ENCODE measurements at places on chromosomes 4 and X.

- no peak for DNase-seq
These were observed 118.8 kb upstream of the PCDH18 start for GRCh38 chr4:137651128-137651527.

- no peak for DNase-seq
These were observed 1.0 kb downstream of the HMGB2 start for GRCh38 chr4:173332963-173333657.

GRCh38 chrX:108235986-108236385, 144.4 kb downstream of the ATG4A start:
- DNase-seq, result no peak

GRCh38 chr4:24655326-24655725, 71.0 kb upstream of the DHX15 start:
- no peak for DNase-seq

DNA sequence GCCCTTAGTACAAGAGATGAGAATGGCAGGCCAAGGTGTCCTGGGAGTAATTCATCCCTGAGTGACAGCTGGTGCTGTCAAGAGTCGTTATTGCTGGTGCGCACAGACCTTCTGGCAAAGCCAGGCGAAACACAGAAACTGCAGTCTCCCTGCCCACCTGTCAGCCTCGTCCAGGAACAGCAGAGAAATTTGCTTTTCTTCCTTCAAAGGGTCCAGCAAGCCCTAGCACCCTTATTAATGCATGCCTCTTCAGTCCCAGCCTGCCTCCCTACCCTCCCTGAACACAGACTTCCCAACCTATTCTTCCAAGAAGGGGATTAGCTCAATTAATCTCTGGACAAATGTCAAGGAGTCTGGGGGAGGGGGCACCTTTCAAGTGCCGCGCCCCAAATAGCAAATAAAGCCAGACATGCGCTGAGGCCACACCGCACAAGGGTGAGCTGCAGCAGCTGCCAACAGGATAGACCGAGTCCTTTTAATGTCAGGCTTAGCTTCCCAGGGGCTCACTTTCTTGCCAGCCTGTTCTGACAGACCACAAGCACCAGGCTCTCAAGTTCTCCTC, 250.7 kb upstream of the RASGEF1B start:
- DNase-seq, result peak; percentile 18

GRCh38 chr4:34181891-34182290, 2062.4 kb downstream of the ARAP2 start:
- no peak for DNase-seq

- no peak for DNase-seq
These were observed 1.7 kb upstream of the PRDM8 start for GRCh38 chr4:80195441-80196140.

DNA sequence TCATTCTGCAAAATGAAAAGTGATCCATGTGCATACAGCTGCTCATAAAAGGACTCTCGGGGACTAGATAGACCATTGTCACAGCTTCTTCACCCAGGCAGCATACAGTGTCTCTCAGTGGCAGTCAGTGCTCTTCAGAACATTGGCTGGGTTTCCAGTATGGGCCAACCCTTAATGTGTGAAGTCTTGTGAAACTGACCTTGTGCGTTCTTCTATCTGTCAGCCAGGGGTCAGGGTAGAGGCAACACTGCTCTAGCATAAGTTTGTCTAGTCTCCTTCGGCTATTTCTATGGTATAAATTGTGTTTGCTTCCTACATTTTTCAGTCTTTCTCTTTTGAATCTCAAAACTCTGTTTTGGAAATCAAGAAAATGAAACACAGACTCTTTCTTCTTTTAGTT, 37.0 kb upstream of the SMIM31 start:
- DNase-seq, result no peak

- no peak for DNase-seq
These were observed 46.8 kb downstream of the WDR44 start for GRCh38 chrX:118392716-118393115.

- no peak for DNase-seq
These were observed 17.1 kb downstream of the GAK start for GRCh38 chr4:915041-915474.

GRCh38 chr4:70808151-70808550, 31.5 kb downstream of the GRSF1 start:
- DNase-seq, result no peak

- no peak for DNase-seq
These were observed 57.1 kb downstream of the RELL1 start for GRCh38 chr4:37628977-37629609.

GRCh38 chr4:15659768-15660570, 4.8 kb upstream of the FBXL5 start:
- DNase-seq, result no peak

- DNase-seq, result no peak
These were observed 4.0 kb upstream of the ABLIM2 start for GRCh38 chr4:8162625-8163024.

DNA sequence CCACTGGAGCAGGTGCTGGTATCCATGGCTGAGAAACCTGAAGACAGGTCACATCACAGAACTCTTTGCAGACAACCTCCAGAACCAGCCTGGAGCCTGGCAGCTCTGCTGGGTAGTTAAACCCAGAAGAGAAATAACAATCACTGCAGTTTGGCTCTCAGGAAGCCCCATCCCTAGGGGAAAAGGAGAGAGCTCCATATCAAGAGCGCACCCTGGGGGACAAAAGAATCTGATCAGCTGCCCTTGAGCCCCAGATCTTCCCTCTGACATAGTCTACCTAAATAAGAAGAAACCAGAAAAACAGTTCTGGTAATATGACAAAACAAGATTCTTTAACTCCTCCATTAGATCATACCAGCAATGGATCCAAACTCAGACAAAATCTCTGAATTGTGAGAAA, 823.2 kb upstream of the FRG1 start:
- no peak for DNase-seq

DNA sequence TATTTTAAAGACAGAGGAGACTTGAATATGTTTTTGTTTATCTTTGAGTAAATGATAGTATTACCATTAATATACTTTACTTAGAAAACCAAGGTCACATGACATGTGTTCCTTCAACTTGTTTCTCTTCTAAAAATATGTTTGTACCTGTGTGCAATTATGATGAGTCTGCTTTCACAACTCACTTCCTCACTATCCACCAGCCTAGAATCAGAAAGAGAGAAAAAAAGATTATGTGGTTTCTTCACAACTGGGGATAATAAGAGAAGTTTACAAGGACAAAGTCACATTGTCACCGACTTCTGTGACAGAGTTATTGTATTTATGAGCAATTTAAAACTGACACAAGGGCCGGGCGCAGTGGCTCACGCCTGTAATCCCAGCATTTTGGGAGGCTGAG, 1112.1 kb downstream of the RPA4 start:
- no peak for DNase-seq

DNA sequence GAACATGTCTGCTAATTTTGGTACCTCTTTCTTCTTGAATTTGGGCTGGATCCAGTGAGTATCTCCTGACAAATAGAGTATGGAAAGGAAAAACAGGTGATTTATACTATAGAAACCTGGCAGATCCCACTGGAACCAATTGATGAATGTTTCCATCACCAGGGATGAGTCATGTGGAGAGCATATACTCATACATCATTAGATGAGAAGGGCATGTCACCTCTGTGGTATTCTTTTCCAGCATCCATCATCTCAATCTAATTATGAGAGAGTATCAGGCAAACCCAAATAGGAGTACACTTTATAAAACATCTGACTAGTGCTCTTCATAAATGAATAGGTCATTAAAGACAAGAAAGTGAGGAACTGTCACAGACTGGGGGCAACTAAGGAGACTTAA, 90.7 kb downstream of the CLDN22 start:
- DNase-seq, result no peak

DNA sequence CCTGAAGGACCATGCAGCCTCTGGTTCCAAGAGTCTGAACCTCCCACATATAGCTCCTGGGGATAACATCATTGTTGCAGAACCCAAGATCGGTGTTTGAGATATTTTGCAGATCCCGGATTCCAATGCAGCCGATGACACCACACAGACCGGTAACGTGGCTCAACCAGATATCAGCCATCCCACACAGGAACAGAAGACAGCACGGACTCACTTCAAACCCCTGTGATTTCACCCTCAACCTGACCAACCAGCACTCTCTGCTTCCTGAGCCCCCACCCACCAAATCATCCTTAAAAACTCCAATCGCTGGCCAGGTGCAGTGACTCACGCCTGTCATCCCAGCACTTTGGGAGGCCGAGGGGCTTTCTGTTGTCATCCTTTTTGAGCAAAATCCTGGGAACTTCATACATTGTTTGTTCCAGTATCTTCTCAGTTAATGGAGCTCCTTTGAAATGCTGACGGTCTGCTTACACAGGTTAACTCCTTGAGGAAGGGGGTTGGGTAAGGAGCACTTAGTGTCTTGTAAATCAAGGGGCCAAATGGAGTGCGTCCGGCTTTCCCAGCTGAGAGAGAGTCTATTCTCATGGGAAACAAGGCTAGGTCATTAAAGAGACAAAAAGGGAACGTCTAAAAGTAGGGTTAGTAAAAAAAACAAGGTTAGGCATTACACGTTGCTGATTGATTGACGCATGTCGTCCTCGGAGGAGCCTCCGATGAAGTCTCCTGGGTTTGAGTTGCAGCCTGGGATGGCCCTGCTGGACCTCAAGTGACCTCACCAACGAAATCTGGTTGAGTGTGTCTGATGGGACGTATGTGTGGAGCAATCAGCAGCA, 230.4 kb downstream of the CRLF2 start:
- DNase-seq, result no peak

DNA sequence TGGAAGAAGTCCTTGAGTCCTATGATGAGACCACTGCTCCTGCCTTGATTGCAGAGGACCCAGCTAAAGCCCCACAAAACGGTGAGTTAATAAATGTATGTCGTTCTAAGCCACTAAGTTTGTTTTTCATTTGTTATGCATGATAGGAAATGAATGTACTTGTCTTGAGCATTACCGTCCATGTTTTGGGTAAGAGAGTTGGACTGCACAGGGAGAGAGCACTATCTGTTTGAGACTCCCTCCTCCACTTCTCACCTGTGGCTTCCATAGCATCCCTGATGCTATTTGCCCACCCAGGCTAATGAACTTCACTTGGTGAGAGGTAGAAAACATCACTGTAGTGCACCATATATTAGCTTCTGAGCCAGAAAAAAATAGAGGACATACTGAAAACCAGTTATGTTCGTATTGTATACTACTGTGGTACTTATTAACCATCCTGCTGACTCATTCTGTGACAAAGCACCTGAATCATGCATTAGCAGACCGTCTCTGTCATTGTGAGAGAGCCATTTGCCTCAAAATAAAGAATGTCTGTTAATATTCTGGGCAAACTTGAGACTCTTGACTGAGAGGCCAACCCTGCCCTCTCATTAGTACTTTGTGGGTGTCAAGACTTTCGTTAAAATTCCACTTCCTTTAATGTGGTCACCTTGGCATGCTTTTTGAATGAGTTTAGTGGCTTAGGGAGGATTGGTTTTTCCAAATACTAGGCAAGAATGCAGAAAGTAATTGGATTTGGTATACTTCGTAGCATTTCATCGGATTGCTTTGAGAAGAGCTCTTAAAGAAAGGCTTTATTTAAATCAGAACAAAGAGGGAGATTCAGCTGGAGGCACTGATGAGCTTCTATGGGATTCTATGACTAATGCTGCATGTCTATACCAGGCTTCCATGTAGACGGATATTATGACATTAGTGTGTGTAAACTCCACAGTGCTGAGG, 99.3 kb upstream of the GRPR start:
- no peak for DNase-seq

- DNase-seq, result no peak
These were observed 336.2 kb upstream of the PPARGC1A start for GRCh38 chr4:24226023-24226422.

DNA sequence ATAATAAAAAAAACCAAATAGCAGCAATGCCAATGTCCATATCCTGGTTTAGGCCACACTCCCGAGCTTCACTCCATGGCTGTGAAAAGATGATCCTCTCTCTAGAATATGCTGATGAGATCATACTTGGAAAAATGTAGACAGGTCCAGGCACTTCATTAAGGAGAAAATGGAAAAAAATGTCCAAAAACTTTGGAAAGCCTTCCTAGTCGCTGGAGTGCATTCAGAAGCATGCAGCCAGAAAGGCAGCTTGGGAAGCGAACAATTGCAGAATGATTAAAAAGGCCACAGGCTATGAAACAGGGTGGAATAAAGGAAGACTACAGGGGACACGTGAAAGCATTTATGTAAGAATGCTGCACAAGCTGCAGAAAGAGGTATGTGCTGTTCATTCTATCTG, 165.6 kb upstream of the HCCS start:
- no peak for DNase-seq

DNA sequence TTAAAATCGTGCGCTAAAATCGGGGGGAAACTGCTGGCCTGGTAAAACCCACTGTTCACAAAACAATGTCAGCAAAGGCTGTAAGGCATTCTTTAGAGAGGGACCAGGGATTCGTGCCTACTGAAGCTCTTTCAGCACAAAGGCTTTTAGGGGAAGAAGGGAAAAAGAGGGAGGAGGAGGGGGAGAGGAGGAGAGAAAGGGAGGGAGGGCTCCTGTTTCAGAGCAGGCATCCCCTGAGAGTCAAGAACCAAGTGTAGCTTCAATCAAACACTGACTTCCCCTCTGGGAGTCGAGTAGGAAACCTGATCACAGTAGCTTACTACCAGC, 9.5 kb downstream of the BCOR start:
- DNase-seq, result no peak

- no peak for DNase-seq
These were observed 58.6 kb upstream of the PAGE1 start for GRCh38 chrX:49754233-49754857.

GRCh38 chr4:94334962-94335361, 7.7 kb downstream of the HPGDS start:
- no peak for DNase-seq

GRCh38 chrX:150239946-150240642, 123.0 kb upstream of the MAMLD1 start:
- DNase-seq, result no peak
